Stimulated activated CD8-positive, alpha-beta memory T cell treated with anti-CD3 and anti-CD28 coated beads, Interleukin-12 subunit alpha, Interleukin-12 subunit beta, amount 100 ng/mL, for 1 hour (primary cell): ENCODE measurements at places on chromosomes 1 and 21.

- no peak for DNase-seq
Measured at GRCh38 chr1:210332719-210333398, 4.2 kb downstream of the HHAT start.

DNA sequence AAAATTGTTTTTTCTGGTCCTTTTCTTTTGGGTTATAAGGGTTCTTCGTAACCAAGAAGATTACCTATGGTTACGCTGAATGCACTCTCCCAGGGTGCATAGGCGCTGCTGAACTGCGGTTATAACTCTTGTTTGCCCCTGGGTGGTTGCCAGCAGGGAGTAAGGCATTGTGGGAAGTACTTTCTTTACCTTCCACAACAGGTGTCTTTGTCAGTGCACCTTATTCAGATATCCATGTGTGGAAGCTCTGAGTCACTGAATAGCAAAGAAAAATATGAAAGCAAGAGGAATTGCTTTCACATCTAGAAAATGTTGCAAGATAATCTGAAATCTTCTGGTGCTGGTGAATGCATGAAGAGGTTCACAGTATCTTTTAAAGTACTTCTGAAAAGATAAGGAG is 124.4 kb upstream of the CACYBP start:
- no peak for DNase-seq

DNA sequence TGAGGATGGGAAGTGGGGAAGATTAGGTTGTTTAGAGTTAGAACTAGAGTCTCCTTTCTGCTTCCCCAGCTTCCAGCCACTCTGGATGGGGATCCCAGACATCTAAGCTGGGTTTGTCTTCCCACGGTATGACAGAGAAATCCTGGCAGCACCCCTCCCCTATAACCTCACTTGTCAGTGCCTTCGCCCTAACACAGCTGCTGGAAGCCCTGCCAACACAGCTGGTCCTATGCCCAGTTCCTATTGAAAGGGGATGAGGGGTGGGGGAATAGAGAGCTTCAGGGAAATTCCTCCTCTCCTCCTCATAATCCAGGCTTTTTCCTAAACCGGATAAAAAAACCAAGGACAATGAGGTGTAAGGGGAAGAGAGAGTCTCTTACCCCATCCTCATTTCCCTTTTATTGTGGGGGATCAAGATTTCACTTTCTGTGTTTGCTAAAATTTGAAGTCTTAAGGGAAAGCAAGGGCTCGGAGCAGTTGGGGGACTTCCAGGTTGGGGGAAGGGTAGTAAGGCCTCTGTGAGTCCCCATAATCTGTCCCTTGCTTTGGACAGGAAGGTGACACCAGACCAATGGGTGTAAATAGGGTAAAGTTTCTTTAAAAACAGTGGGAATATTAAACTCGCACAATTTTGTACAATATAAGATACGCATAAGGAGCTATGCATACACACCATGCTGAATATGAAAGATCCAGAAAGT is 590 bp downstream of the TMOD4 start:
- no peak for DNase-seq

GRCh38 chr1:186492531-186493291 is 31.8 kb upstream of the PDC start:
- DNase-seq = no peak

DNA sequence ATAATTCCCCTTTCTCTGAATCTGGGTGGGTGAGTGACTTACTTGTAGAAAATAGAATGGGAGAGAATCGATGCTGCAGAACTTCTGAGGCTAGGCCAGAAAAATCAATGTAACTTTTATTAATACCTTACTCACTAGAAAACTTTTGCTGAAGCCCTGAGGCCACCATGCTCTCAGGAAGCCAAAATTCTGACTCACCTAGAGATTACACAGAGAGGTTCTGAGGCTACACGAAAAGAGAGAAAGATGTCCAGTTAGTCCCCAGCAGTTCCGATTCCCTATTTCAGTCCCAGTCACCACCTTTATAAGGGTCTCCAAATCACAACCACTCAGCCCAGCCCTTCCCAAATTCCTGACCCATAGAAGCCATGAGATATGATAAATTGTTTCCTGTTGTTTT is 135.2 kb downstream of the NTPCR start:
- no peak for DNase-seq
